ENCODE measurements at places on chromosomes 7 and 10.

GRCh38 chr7:51592842-51593599 is 276.4 kb upstream of the COBL start:
- no peak for DNase-seq

GRCh38 chr10:123648595-123648994 is 17.6 kb upstream of the GPR26 start:
- DNase-seq, result no peak

GRCh38 chr7:150967349-150967748 is 10.8 kb downstream of the KCNH2 start:
- DNase-seq, result no peak

- no peak for DNase-seq
Measured at GRCh38 chr7:157795643-157796042, 458.8 kb downstream of the DNAJB6 start.

DNA sequence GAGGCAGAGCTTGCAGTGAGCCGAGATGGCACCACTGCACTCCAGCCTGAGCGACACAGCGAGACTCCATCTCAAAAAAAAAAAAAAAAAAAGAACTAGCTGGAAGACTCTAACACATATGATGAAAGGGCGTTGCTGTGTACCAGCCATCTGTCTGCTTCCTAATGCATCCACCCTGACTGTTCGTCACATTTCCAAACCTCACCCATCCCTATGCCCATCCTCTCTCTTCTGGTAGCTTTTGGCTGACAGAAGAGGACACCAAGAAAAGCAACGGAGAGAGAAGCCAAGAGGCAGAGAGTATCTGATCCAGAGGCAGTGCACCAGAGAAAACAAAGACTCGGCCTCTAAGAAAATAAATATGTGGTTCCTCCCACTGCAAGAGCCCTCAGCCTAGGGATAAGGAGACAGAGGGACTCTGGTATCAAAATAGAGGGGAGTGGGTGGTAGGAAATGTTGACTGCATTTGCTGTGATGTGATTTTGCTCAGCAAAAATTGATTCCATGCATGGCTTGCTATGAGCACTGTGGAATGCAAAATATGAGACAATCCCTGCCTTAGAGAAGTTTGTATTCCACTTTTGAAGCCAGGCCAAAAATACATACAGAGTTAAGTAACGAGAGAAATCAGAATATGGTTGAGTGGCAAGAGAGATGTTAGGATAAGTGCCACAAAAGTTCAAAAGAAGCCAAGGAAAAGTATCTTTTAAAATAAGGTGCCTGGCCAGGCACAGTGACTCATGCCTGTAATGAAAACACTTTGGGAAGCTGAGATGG is 100.8 kb upstream of the STK17A start:
- DNase-seq, result no peak

DNA sequence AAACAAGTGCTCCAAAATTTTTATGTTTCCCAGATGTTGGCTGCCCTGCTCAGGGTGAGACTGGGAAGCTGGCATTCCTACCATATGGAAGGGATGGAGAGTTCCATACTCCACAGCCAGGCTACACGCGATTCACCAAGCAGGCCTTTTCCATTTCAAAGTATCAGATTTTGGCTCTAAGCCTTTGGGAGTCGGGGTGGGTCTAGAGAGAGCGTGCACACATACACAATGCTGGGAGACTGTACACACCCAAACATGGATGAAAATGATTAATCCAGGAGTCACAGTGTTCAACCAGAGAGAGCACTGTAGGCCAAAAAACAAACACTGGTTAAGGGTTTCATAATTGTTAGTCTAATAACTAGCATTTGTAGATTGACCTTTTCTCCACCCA is 295.0 kb downstream of the BICC1 start:
- DNase-seq, result no peak

GRCh38 chr10:60359066-60359465 is 30.6 kb downstream of the ANK3 start:
- DNase-seq, result no peak

- no peak for DNase-seq
Measured at GRCh38 chr7:17501441-17502212, 203.2 kb downstream of the AHR start.

GRCh38 chr7:88396948-88397322 is 90.2 kb upstream of the STEAP4 start:
- no peak for DNase-seq

- no peak for DNase-seq
Measured at GRCh38 chr10:123634221-123634620, 31.9 kb upstream of the GPR26 start.

- DNase-seq, result no peak
Measured at GRCh38 chr10:80805343-80806020, 267.8 kb downstream of the SH2D4B start.

DNA sequence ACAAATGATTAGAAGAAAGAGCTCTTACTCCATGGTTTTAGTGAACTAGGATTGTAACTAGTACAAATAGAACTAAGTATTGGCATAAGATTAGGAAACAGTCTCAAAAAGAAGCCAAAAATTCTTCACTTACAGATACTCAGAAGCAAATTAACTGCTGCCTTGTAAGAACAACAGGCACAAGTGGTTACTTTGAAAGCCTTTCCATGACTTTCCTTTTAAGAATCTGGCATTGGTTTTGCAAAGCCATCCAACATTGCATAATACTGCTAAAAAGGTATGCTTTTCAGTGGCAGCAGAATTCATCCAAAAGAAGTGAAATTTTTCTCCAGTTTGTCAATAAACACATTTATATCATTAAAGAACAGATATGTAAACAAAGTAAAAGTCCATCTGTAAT is 126.8 kb upstream of the ODAD2 start:
- DNase-seq, result no peak

DNA sequence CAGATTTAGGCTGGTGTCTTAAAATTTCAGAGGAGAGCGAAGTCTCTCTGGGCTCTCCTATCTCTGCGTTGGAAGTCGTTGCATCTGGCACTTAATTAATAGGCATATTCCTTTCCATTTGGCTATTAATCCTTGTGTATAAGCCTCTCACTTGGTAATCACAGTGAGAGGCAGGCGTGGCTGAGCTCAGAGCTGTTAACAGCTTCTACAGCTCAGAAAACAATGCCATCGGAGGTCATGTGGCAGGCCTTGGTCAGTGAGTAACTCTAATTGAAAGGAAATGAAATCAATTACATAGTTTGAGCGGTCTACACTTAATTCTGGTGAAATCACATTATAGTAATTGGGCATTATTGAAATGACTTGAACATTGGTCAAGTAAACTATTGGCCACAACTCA is 135.1 kb downstream of the DPY19L1 start:
- DNase-seq, result no peak

- peak; percentile 75 for DNase-seq
Measured at GRCh38 chr7:100675581-100676350, 2.2 kb downstream of the GNB2 start.

DNA sequence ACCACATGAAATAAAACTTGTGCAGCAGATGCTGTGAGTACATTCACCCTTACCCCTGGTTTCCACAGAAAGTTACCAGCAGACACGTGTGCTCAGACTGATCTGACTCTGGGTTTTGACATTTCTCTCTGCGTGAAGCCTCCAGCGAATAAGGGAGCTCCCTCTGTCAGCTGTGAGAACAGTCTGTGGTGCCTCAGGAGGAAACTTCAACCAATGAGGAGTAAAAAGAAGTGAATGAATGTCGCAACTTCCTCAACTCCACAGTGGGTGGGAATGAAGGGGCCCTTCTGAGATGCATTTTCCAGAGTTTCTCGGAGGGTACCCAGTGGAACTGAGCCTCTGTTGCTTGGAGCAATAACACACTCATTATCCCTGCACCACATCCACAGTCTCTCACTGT is 743.4 kb downstream of the TNS3 start:
- DNase-seq, result no peak

GRCh38 chr10:1122349-1122748 is 66.2 kb downstream of the WDR37 start:
- no peak for DNase-seq

DNA sequence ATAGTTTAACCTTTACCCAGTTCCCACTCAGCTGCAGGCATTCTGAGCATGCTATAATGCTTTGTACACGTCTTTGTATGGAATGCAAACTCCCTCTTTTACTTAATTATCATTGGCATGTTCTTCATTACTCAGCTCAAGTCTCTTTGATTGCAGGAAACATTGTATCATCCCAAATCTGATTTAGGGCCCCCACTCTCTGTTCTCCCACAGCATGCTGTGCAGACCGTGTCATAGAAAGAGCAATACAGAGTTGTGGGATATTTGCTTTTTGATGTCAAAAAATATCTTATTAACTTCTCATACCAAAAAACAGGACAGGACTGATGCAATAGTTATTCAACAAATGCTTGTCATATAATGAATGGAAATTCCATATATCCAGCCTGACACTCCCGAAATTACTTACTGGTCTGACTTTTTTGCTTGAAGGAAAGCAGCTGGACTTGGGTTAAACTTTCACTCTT is 1081.5 kb upstream of the C7orf33 start:
- no peak for DNase-seq
